Karpas-422 (cell line): ENCODE measurements at places on chromosomes 6 and 20.

DNA sequence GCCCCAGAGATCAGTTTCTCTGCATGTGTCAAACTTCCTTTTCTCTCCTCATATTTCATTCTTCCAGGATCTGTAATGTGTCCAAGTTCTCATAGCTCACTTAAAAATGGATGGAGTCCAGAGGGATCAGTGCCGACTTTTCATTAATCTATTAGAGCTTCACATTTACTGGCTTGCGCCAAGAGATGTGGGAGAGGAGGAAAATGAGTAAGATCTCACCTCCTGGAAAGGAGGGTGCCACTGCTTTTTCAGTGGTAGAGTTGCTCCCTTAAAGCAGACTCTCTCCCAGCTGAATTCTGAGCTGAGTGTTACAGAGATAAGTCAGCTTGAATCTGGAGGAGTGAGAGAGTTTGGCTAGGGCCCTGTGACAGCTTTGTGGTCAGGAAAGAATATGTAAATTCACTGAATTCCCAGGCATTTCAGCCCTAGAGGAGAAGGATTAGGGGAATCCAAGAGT, 175.9 kb downstream of the SOX4 start:
- no peaks in the 10 kb centered on the region for H3K4me1 ChIP-seq
- H3K4me3 ChIP-seq, result no peak overlapping the region
- no peaks in the 10 kb centered on the region for H3K36me3 ChIP-seq
- no peak overlapping the region for H3K27ac ChIP-seq

DNA sequence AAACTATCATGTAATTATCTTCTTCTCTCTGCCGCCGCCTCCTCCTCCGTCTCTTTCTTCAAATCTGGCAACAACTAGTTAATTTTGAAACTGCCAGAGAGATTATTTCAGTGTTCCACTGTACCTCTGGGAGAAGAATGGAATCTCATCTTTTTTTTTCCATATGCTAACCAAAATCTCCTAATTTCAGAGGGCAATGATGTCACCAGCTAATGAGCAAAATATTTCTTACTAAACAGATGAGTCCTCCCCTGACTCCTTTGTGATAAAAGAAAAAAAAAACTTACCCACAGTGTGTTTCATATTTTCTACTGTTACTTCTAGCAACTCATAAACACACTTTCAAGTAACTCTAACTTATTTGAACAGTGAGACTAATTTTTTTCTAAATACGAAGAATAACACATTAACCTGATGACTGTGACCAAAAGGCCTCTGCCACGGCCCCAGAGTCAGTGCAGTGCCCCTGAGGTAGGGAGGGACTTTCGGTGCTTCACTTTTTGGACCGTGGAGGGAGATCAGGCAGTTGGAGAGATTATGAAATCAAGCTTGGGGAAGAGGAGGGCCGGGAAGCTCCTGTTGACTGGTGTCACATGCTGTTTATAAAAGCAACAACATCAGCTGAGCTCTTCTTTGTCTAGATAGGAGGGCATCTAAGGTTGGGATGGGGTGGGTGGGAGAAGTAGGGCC, 159.6 kb downstream of the SASH1 start:
- DNase-seq, result no peak
- H3K36me3 ChIP-seq, result no peaks in the 10 kb centered on the region
- no peak overlapping the region for H3K4me3 ChIP-seq
- H3K27ac ChIP-seq, result no peak overlapping the region

DNA sequence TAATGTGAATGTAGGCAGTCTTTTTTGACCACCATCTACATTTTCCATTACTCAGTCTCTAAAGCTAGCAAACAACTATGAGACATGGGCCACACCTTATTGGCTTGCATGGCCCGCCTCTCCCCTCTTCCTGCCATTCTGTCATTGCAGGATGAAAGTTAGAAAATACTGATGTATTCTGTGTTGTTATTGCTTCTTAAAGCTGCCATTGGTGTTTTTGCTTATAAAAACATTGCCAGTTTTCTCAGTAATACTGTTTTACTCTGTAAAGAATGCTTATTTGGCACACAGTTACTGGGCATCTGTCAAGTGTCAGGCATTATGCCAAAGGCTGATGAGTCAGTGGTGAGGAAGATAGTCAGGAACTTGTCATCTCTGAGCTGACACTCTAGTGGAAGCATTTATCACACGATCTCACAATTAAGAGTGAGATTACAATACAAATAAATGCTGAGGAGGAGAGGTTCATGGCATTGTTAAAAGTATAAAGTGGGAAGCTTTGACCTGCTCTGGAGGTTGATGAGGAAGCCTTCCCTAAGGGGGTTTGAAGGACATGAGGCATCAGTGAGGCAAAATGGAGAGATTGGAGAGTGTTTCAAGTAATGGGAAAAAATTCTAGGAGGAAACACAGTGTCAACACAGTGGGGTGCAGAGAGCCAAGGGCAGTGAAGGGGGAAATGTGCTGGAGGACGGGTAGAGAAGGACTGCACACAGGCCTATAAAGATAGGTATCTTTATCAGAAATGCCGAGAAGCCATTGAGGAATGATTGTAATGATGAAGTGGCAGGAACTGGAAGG, 14.7 kb downstream of the KLHL32 start:
- no peaks in the 10 kb centered on the region for H3K27me3 ChIP-seq
- H3K4me1 ChIP-seq, result no peaks in the 10 kb centered on the region
- DNase-seq, result no peak
- no peaks in the 10 kb centered on the region for H3K36me3 ChIP-seq
- no peak overlapping the region for H3K4me3 ChIP-seq

DNA sequence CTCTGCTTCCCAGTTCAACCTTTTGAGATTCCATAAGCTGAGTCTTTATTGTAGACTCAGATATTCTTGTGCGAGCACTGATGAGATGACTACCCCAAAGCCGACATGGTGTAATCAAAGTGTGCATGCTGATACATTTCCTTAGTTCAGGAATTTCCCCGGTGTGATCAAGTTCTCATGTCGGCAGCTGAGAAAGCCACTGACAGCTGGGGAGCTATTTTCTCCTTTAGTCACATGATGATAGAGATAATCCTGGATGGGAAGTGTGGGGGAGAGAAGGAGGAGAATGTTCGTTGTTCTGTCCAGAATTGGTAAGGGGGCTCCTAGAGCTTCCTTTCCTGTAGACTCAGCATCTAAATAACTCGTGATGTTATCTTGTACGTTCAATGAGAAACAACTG, 7.7 kb upstream of the CAP2 start:
- no peaks in the 10 kb centered on the region for H3K27me3 ChIP-seq
- no peak for DNase-seq
- no peaks in the 10 kb centered on the region for H3K36me3 ChIP-seq
- no peak overlapping the region for H3K27ac ChIP-seq

- no peaks in the 10 kb centered on the region for H3K36me3 ChIP-seq
- peaks cover 17% of the 10 kb centered on the region for H3K4me1 ChIP-seq
- peak; percentile 25 for DNase-seq
- no peak overlapping the region for H3K4me3 ChIP-seq
Measured at GRCh38 chr20:15986690-15987089, 586.6 kb downstream of the KIF16B start.

GRCh38 chr20:62860391-62860923, 1.2 kb downstream of the TCFL5 start:
- no peak overlapping the region for H3K27ac ChIP-seq
- no peak for DNase-seq
- peaks cover 8% of the 10 kb centered on the region; the same call in 1 of the 2 replicates for H3K36me3 ChIP-seq
- H3K4me1 ChIP-seq, result peaks cover 13% of the 10 kb centered on the region
- H3K4me3 ChIP-seq, result peak overlapping the region; percentile 21; the same call in 1 of the 2 replicates

DNA sequence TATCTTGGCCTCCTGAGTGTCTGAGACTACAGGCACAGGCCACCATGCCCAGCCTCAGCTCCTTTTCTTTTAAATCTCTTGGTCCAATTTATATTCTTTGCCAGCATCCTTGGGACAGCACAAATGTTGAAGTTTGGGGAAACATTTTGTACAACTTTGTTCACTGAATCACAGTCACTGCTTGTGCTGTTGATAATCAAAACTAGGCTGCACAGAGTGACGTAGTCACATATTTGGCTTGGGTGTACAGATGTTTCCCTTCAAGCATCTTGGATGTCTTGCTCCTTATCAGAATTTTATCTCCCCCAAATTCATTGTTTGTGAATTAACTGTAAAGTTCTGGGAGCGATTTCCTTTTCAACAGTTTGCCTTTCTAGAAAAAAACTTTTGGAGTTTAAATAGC, 17.9 kb downstream of the CARMIL1 start:
- no peaks in the 10 kb centered on the region for H3K36me3 ChIP-seq
- H3K4me3 ChIP-seq, result no peak overlapping the region
- DNase-seq, result no peak
- H3K27ac ChIP-seq, result no peak overlapping the region

GRCh38 chr20:11188843-11189603, 515.2 kb upstream of the JAG1 start:
- H3K27me3 ChIP-seq, result no peaks in the 10 kb centered on the region
- H3K4me1 ChIP-seq, result no peaks in the 10 kb centered on the region
- H3K27ac ChIP-seq, result no peak overlapping the region
- DNase-seq, result no peak
- H3K4me3 ChIP-seq, result no peak overlapping the region

- no peaks in the 10 kb centered on the region for H3K27me3 ChIP-seq
- DNase-seq, result no peak
- no peaks in the 10 kb centered on the region for H3K36me3 ChIP-seq
- no peaks in the 10 kb centered on the region for H3K4me1 ChIP-seq
- no peak overlapping the region for H3K27ac ChIP-seq
Measured at GRCh38 chr6:140209775-140210174, 835.3 kb upstream of the CITED2 start.

GRCh38 chr6:46925563-46926253, 4.0 kb upstream of the ADGRF5 start:
- 0 out of 2 replicates have a peak, but pooled peaks cover 2% of the 10 kb centered on the region for H3K27me3 ChIP-seq
- no peaks in the 10 kb centered on the region for H3K4me1 ChIP-seq
- no peaks in the 10 kb centered on the region for H3K36me3 ChIP-seq

DNA sequence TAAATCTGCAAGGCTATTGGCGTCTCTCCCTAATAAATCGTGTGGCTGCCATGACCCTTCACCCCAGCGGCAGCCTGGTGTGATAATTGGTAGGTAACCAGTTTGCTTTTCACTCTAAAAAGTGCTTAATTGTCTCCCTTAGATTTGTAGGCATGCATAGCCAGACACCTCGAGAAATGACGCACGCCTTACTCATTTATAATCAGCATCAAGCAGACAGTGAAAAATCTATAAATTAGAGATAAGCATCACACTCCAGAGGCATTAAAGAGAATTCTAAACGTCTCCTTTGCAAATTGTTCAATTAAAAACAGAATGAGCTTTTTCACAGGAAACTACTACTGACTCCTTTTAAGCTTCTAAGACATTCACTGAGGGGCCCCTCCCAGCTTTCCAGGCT, 110.2 kb upstream of the RPS6KA2 start:
- DNase-seq, result no peak
- no peak overlapping the region for H3K4me3 ChIP-seq
- peaks cover 17% of the 10 kb centered on the region for H3K4me1 ChIP-seq

DNA sequence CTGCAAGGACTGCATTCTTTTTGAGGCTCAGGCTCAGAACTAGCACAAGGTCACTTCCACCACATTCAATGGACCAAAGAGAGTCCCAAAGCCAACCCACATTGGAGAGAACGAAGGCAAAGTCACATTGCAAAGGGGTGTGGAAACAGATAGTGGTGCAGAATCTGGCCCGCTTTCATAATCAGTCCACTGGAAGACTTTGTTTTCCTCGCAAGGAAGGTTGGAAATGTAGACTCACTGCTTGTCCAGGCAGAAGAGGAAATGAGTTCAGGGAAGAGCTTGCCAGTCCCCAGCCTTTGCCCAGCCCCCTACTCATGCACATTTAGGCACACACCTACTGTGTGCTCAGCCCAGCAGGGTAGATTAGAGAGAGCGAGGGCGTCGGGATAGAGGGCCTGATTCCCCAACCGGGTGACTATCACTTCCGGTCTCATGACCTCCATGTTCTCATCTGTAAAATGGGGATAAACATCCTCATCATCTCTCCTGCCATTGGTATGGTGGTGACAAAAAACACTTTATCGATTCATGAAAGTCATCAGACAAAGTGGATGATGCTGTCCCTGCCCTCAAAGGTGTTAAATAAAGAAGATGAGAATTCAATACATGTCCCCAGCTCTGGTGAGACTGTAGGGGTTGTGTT, 24.3 kb upstream of the CCN5 start:
- no peak overlapping the region for H3K27ac ChIP-seq
- no peak for DNase-seq
- H3K36me3 ChIP-seq, result no peaks in the 10 kb centered on the region
- H3K27me3 ChIP-seq, result no peaks in the 10 kb centered on the region
- H3K4me1 ChIP-seq, result no peaks in the 10 kb centered on the region
- no peak overlapping the region for H3K4me3 ChIP-seq

DNA sequence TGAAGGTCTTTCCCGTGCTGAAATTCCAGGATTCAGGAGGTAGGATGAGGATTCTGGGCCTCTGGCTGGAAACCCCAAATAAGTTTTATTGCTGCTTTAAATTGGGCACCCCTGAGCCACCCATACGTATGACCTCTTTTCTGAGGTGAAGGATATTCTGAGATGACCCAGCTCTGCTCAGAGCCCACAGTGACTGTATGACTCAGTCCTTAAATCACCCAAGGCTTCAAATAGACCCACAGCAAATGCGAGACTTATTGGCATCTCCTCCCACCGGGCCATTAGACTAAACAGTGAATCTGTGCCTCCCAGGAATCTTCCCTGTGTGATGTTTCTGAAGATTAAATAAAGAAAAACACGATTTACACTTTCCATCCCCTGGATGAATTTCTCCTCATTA, 9.5 kb downstream of the SIRPG start:
- H3K4me3 ChIP-seq, result no peak overlapping the region
- H3K27ac ChIP-seq, result no peak overlapping the region
- no peak for DNase-seq
- H3K27me3 ChIP-seq, result no peaks in the 10 kb centered on the region

DNA sequence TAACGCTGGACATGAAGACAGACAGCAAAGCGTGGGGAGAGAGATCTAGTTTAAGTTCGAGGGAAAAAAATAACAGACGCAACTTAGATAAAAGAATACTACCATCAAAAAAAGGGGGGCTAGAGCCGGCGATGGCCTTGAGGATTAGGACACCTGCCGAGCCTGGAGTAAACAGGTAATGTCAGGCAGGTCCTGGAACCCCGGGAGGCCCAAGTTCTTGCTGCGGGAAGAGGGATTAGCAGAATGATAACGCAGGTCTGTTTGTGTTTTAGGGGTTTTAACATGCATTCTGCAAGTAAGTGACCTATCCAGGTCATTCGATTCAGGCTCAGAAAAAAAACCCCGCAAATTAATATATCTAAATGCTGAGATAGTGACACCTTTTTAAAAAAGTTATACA, 754 bp upstream of the TMEM170B start:
- no peaks in the 10 kb centered on the region for H3K36me3 ChIP-seq
- no peaks in the 10 kb centered on the region for H3K27me3 ChIP-seq
- peaks cover 18% of the 10 kb centered on the region for H3K4me1 ChIP-seq
- peak overlapping the region; percentile 79 for H3K4me3 ChIP-seq

GRCh38 chr6:11805259-11806053, 26.9 kb upstream of the ADTRP start:
- H3K36me3 ChIP-seq, result no peaks in the 10 kb centered on the region
- H3K4me1 ChIP-seq, result no peaks in the 10 kb centered on the region
- no peak overlapping the region for H3K4me3 ChIP-seq
- no peak for DNase-seq
- H3K27me3 ChIP-seq, result no peaks in the 10 kb centered on the region

GRCh38 chr20:8524101-8525016, 392.3 kb downstream of the PLCB1 start:
- H3K27ac ChIP-seq, result no peak overlapping the region
- H3K4me3 ChIP-seq, result no peak overlapping the region
- DNase-seq, result no peak
- H3K27me3 ChIP-seq, result no peaks in the 10 kb centered on the region
- no peaks in the 10 kb centered on the region for H3K36me3 ChIP-seq
